ENCODE measurements at places on chromosomes 13 and 19.

GRCh38 chr19:33063356-33063752, 1.3 kb downstream of the RHPN2 start:
- no peak for DNase-seq

GRCh38 chr13:40215311-40215710, 451.1 kb downstream of the FOXO1 start:
- no peak for DNase-seq

GRCh38 chr19:56105090-56105701, 15.9 kb downstream of the ZNF787 start:
- no peak for DNase-seq

DNA sequence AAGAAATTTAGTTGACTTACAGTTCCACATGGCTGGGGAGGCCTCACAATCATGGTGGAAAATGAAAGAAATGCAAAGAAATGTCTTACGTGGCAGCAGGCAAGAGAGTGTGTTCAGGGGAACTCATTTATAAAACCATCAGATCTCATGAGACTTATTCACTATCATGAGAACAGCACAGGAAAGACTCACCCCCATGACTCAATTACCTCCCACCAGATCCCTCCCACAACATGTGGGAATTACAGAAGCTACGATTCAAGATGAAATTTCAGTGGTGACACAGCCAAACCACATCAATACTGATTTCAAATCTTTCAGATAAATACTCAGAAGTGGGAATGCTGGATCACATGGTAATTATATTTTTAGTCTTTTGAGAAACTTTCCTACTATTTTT, 1357.9 kb downstream of the SLITRK5 start:
- DNase-seq = no peak

GRCh38 chr19:44866664-44867063, 20.6 kb downstream of the NECTIN2 start:
- no peak for DNase-seq

DNA sequence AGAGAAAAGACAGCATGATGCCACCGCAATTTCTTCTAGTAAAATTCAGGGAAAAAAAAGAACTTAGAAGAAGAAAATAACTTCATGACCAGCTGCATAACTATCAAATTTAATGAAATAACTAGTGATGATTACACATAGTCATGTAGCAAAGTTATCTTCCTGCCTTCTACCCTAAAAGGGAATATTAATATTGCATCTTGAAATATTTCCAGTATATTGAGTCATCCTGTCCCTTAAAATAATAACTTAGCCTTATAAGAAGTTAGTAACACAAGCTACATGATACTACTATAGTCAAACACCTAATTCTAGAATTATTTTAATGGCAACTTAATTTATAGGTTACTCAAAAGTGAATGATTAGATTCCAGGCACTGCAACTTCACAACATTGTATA, 289.2 kb downstream of the KLF12 start:
- DNase-seq = no peak
